ENCODE measurements at places on chromosomes 16 and 17.

DNA sequence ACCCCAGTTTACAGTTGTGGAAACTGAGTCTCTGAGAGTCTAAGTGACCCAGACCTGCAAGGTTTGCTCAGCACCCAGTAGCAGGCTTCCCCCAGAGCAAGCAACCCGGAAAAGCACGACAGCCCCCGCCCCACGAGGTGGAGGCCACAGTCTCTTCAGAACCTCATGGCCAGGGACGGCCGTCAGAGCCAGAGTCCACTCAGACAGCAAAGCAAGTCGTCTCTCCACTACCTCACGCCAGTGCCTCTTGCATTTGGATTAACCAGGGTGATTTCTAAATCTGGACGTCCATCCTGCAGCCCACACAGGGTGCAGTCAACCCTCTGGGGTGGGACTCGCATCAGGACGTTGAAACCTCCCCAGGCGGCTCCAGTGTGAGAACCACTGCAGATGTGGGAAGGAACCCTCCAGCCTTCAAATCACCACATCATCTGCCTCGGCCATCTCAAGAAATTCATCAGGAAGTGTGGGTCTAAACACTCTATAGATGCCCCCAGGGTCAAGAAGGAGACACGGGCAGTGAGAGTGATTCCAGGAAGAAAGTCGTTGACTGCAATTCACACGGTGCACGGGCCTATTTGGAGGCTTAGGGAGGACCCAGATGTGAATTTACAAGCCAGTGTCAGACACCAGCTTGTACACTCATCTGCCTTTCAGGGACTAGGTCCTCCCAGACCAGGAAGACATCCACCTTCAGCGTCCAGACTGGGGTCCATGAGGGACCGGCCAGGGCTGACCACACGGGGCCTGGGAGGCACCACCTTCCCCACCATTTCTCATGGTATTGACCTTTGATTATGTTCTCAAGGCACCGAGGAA lies 20.2 kb upstream of the RBFOX3 start:
- no peak for DNase-seq

GRCh38 chr16:57592591-57593003 lies 35.8 kb upstream of the ADGRG1 start:
- DNase-seq: no peak

DNA sequence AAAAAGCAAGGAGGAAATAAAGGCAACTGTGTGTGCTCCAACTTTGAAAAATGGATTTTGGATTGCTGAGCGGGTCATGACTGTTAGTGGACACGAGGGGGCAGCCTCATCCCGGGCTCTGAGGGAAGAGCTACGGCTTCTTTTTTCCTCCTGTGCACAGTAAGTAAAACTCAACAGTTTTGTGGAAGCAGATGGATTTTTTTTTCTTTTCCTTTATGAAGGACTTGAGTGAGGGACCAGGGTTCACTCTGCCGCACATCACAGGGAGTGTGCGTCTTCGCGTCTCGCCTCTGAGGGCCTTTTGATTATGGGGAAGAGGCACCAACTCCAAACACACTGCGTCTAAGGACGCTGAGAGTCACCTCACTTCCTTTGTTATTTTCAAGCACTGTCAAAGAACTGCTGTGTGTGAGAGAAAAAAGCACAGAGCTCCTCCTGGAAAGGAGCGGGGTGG lies 80.3 kb upstream of the GOT2 start:
- no peak for DNase-seq

DNA sequence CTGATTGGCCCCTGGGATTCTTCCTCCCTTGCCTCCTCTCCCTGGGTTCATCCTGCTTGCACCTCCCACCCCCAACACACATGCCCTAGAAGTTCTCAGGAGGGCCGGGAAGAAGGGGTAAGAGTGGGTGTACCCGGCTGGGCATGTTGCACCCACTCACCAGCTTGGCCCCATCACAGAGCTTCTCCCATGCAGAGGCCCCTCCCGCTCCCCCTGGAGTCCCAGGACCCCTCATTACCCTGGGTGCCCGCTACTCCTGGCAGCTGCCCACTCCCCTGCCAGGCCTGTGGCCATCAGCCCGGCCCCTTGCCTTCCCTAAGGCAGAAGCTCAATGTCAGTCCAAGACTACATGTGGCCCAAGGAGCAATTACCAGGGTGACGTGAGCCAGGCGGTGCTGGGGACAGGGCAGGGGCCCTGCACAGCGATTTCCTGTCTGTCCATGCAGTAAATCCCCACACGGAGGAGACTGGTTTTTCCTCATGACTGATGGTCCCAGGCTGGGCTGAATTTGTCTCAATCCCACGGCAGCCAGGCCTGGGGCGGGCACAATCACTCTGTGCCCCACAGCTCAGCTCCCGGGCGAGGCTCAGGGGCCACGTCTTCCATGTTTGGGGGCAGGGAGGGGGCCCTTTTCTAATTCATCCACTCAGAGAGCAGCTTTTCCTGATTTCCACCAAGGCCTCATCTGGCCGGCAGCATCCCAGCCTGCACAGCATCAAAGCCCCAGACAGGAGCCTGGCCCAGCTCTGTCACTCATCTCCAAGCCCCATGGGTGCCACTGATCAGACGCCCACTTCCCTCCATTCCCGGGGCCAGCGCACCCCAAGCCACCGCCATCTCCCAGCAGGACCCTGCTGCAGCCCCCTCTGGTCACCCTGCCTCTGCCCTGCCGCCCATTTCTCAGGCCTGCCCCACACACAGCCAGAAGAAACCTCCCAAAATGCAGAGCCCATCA lies 234.7 kb downstream of the KATNIP start:
- DNase-seq: no peak

DNA sequence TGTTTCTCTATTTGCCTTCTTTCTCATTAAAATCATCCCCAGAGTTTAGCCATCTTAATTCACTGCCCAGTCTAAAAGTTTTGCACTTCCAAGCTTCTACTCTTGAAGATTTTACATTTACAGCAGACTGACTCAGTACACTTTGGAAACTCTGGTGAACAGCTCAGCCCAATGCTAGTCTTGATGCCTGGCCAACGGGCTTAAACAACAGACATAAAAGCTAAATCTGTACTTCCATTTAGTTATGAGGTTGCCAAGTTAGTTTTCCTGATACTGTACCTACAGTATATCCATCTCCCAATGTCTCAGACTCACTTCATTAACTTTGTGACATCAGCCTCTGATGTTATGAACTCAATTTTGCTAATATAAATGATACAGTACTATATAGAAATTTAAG lies 891.8 kb upstream of the SOX9 start:
- no peak for DNase-seq

DNA sequence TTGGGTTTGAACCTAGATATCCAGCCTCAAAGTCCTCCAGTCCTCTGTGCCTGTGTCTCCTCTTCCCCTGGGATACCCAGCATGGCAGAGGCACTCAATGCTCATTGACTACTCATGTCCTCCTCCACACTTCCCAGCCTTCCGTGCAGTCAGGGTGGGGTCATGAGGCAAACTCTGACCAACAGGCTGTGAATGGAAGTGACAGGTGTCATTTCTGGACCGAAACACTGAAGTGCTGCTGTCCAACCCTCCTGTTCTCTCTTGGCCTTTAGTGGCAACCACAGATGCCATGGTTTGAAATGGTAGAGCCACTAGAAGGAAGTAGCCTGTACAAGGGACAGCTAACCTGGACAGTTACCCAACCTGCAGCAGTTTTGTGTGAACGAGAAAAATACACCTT lies 46.7 kb upstream of the MAP3K14 start:
- no peak for DNase-seq

- no peak for DNase-seq
These were observed 4.3 kb upstream of the ADGRG1 start for GRCh38 chr16:57624044-57624688.

- DNase-seq: no peak
These were observed 1.2 kb downstream of the STAT3 start for GRCh38 chr17:42386777-42387657.

- DNase-seq: no peak
These were observed at the start of gene TEKT1 for GRCh38 chr17:6831661-6832263. Gene TEKT1, minus strand, starts transcription at chr17:6831729. Its CDS starts 1,353 bp downstream, at chr17:6830376.

Data from stimulated activated CD4-positive, alpha-beta T cell treated with anti-CD3 and anti-CD28 coated beads, Interleukin-1b, Interleukin-23, amount 100 ng/mL, for 1 hour (primary cell).